ENCODE measurements at places on chromosomes 1 and 21.

GRCh38 chr21:34889320-34889675, 159.8 kb downstream of the RUNX1 start:
- peak; percentile 88 for DNase-seq

GRCh38 chr1:240705579-240705978, 93.6 kb upstream of the GREM2 start:
- no peak for DNase-seq

DNA sequence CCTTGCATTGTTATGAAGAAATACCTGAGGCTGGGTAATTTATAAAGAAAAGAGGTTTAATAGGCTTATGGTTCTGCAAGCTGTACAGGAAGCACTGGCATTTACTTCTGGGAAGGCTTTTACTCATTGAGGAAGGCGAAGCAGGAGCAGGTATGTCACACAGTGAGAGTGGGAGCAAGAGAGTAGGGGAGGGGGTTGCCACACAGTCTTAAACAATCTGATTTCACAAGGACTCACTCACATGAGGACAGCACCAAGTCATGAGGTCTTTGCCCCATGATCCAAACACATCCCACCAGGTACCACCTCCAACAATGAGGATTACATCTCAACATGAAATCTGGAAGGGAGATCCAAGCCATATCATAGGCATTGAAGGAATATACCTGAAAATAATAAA, 127.2 kb downstream of the EVI5 start:
- no peak for DNase-seq

GRCh38 chr1:101360506-101360905, 123.7 kb downstream of the S1PR1 start:
- no peak for DNase-seq

- DNase-seq, result no peak
These were observed 486 bp downstream of the NIPAL3 start for GRCh38 chr1:24415910-24416665.

GRCh38 chr21:25638660-25639550, at the start of gene JAM2:
TSS of gene JAM2 (plus strand) at chr21:25639258. CDS start at chr21:25639822, 564 bp downstream.
- peak; percentile 76 for DNase-seq

DNA sequence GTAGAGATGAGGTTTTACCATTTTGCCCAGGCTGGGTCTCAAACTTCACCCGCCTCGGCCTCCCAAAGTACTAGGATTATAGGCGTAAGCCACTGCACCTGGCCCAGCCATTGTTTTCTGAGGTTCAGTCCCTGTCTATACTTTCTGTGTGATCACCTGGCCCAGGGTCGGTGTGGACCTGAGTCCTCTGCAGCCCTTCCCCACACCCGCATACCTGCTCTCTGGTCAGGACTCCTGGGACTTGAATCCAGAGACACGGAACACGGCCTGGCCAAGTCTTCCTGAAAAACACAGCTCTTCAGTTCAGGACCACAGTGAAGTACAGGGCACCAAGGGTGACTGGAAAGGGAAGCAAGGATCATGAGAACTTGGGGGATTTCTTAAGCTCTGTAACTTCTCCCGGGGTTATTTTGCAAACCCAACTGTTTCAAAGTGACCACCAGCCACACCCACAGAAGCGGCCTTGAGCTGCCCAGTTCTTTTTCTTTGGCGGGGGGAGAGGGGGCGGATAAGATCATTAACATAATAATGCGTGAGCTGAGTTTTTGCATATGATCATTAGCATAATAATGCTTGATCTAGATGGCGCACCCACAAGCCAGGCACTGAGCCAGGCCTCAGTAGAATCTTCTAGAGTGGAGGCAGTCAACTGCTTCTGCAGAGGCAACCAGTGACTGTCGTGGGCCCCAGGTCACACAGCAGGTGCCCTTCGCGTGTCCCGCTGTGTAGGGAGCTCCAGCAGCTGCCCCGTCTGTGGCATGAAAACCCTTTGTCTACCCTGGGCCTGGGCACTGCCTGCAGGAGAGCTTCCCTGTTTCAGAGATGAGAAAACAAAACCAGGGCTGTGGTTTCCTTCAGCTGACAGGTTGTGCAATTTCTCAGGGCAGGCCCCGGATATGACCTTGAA, 1.7 kb upstream of the NADK start:
- DNase-seq, result peak; percentile 81

DNA sequence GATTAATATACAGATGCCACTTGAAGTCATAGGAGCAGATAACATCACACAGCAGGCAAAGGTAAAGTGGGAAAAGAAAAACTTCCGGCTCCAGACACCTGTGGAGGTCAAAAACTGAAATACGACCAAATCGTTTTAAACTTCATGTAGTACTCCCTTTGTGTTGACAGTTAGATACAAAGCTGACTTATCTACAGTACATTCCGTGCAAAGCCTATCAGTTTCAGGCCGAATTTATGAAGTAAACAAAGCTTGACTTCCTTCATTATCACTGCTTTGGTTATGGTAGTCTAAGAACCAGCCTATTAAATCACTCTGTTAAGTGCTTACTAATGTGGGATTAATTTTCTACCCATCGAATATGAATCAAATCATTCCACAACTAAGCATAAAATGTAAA, 156.3 kb downstream of the SMYD3 start:
- no peak for DNase-seq

DNA sequence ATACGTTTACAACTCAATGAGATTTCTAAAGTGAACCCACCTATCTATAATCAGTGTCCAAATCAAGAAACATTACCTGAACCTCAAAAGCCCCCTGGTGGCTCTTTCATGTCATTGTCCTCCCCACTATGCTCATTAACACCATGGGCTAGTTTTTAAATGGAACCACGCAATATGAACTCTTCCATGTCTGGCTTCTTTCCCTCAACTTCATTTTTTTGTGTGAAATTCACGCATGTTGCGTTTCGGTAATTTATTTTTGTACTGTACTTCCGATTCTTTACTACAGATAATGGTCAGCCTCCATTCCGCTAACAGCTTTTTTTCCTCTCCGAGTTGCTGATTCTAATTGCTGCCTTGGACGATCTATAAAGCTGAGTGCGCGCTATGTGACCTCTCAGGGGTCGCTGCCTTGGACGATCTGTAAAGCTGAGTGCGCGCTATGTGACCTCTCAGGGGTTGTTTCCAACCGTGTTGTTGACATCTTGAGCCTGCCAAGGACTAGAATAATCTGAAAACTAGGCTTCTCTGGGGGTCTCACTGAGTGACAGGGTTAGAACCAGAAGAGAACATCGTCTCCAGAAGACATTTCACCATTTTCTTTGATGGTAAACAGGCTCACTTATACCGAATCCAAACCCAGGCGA, 1.1 kb upstream of the CACYBP start:
- no peak for DNase-seq

- DNase-seq, result no peak
These were observed 29.3 kb upstream of the DNAH14 start for GRCh38 chr1:224900062-224900630.

DNA sequence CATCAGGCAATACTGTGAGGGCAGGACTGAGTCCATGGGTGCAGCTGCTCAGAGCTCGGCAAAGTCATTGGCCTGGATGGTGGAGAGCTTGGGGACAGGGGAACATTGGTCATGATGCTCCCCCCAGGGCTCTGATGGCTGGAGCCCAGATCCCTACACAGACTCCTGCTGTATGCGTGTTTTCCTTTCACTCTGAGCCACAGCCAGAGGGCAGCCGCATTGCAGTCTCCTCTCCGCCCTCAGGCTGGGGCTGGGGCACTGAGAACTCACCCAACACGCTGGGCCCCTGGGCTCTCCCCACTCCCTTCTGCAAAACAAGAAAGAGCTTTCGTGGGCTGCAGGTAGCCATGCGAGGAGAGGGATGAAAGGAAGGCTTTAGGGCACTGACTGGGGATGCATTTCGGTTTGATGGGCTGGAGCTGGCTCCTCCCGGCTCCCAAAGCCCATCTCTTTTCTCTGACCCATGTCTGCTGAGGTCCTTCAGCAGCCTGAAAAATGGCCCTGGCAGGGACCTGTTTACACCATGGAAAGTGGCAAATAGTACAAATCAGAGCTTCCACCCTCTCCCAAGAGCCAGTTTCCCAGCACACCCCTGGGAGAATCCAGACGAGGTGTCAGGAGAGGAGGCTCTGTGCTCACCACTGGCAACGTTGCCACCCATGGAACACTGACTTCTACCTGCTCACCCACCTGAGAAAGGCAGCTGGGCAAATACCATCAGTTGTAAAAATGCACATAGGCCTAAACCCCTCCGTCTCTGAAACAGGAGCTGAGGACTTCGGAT, 43.8 kb downstream of the CAPN2 start:
- DNase-seq, result no peak

- no peak for DNase-seq
These were observed 64.6 kb downstream of the TRIM11 start for GRCh38 chr1:228341814-228342626.

DNA sequence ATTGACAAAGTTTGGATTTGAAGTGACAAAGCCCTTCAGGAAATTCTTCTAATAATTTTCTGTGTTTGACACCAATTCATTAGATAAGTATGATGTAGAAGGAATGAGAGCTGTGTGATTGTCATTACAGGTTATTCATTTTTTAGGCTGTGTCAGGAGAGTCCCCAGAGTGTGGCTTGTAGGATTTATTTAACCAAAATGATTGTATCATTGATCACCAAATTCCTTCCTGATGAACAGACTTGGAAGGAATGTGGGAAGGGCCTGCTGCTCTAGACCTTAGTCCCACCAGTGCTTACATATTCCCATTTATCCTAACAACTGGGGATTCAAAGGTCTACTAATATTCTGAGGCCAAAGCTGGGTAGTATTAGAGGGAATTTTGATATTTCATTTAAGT, 383.3 kb upstream of the KAZN start:
- no peak for DNase-seq

DNA sequence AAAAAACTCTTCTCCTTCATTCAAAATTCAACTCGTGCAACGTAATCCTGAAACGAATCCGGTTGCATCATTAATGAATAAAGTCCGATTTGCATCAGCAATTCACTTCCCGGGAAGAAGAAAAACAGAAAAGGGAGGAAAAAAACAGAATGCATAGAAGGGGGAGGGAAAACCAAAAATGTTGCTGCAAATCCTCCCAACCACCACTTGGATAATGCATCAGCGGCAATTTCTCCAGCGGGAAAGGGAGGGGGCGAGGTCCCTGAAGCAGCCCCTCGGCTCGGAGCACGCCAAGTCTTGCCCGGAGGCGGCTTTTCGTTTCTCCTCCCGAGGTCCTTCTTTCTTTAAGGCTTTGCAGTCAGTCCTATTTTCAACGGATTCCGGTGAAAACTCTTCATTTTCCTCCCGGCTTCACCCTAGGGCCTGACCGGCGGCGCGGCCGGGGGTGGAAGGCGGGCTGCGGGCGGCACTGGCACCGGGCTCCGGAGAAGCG, 723 bp downstream of the CDC42BPA start:
- DNase-seq, result peak; percentile 66
